ENCODE measurements at places on chromosomes 4 and X. TPM values are rescaled to one million over a fixed set of nuclear protein-coding genes. Genes with fewer than 3 reads are reported as not detected.

- no peak for DNase-seq
Measured at GRCh38 chrX:11401966-11402365, 108.8 kb downstream of the AMELX start.

DNA sequence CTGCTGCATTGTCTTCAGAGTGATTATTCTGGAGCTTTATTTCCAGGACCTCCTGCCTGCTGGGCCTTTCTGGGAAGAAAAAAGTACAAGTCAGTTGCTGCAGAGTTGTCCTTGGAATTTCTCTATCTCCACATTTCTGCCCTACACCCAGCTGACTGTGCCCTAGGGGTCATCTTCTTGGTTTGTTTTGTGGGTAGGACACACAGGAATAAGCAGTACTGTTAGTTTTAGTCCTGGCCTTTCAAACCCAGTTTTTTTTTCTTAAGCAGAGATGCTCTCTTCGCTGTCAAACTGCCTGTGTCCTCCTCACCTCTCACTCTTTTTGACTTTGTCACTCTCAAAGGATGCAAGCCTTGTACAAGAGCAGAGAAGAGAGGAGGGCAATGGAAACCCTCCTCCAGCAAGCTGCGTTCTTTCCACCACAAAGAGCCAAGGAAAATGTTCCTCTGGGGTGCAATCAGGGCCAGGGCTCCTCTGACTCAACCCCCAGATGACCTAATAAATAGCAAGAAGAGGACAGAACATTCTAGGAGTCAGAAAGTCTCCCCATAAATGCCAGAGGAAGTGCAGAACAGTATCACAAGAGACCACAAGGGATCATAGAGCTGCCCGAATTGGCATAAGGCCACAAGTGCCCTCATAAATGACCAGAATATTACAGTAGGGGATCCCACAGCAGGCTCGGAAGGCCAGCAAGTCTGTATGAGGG lies 186.2 kb downstream of the RCHY1 start:
- peak; percentile 91 for DNase-seq

The TCEAL7 gene
- 37.0 TPM for total RNA-seq

The SPARCL1 gene
- not detected for total RNA-seq

Data from fibroblast of villous mesenchyme (primary cell).